ENCODE measurements at places on chromosomes 2 and 18.

DNA sequence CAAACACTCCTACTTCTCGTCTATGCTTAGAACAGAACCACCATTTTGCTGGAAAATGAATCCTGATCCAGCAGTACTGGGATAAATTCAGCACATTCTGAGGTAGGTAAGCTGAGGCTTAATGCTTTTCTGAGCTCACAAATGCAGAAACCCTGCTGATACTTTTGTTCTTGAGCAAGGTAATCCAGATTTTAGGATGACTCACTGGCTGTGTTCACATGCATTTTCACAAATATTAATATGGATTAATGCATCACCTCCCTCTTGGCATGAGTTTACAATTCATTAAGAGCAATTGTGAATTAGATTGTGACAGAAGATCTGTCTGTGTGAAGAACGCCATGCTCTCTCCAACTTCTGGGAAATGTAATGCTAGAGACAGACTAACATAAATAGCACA, 42.2 kb downstream of the RAD51AP2 start:
- no peak for DNase-seq

DNA sequence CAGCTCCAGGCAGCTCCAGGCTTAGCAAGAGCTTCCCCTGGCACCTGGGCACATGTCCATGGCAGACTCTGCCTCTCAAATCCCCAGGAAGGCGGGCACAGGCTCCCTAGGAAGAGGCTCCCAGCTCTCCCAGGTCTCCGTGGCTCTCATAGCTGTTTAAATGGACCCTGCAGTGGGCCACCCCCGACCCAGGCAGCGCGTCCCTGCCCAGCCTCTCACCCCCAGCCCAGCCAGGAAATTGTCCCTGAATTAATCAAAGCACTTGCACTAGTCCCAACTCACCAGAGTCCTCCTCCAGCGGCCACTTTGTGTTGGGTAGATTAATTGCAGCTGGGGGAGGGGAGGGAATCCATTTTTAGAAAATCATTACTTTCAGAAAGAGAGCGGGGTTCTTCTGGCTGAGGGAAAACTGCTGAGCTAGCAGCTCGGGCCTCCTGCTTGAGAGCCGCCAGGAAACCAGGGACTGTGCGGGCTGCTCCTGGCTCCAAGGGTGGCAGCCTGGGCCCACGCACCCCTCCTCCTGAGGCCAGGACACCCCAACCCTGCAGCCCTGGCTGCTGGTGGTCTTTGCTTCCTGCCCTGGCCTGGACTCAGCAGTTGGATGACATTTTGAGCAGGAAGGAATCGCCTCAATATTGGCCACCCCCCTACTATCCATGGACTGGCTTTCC, 36.0 kb downstream of the SMAD7 start:
- no peak for DNase-seq

GRCh38 chr2:128726911-128727310, 408.2 kb upstream of the HS6ST1 start:
- DNase-seq, result no peak

DNA sequence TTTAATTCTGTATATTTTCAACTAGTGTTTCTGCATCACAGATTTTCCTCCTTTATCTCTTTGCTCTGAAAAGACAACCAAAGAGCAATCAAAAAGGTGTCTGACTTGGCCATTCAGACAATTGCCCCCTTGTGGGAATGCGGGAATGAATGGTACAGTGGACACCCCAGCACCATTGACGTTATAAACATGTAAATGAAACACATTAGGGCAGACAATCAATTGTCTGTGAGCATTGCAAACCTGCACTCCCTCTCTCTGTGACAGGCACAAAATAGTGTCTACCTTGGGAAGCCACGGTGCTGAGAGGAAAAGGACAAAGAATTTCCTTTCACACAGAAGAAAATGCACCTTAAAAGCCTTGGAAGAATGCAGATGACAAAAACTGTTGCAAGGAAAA, 8.0 kb downstream of the ZEB2 start:
- DNase-seq, result no peak

DNA sequence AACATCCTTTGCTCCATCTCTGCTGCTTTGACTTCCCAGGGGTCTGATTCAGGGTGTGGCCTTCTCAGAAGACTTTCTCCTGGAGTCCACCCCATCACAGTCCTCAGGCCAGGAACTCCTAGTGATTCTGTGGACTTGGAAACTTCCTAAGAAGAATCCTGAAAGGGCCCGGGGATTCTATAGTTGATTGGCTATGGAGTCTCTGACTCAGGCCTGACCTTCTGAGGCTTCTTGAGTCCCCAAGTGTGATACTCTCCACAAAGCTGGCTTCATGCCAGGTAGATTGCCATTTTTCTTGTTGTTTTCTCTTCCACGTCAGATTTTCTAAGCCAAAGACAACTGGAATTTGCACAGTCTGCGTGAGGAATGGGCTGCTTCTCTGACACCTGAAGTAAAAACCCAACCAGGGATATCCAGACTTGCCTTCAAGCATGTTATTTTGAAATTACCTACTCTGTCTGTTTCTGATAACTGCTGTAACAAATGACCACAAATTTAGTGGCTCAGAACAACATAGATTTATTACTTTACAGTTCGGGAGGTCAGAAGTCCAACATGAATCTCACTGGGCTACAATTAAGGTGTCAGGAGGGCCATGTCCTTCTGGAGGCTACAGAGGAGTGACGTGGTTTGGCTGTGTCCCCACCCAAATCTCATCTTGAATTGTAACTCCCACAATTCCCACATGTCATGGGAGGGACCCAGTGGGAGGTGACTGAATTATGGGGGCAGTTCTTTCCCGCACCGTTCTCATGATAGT, 69.3 kb downstream of the ALPK2 start:
- DNase-seq, result no peak

DNA sequence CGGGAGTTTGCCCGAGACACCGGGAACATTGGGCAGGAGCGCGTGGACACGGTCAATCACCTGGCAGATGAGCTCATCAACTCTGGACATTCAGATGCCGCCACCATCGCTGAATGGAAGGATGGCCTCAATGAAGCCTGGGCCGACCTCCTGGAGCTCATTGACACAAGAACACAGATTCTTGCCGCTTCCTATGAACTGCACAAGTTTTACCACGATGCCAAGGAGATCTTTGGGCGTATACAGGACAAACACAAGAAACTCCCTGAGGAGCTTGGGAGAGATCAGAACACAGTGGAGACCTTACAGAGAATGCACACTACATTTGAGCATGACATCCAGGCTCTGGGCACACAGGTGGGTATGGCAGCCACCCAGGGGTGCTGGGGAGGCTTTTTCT, 73.8 kb upstream of the EML6 start:
- no peak for DNase-seq

GRCh38 chr18:50138181-50139064, 56.5 kb downstream of the MYO5B start:
- DNase-seq, result no peak

GRCh38 chr2:160258492-160258805, 58.4 kb upstream of the ITGB6 start:
- no peak for DNase-seq

DNA sequence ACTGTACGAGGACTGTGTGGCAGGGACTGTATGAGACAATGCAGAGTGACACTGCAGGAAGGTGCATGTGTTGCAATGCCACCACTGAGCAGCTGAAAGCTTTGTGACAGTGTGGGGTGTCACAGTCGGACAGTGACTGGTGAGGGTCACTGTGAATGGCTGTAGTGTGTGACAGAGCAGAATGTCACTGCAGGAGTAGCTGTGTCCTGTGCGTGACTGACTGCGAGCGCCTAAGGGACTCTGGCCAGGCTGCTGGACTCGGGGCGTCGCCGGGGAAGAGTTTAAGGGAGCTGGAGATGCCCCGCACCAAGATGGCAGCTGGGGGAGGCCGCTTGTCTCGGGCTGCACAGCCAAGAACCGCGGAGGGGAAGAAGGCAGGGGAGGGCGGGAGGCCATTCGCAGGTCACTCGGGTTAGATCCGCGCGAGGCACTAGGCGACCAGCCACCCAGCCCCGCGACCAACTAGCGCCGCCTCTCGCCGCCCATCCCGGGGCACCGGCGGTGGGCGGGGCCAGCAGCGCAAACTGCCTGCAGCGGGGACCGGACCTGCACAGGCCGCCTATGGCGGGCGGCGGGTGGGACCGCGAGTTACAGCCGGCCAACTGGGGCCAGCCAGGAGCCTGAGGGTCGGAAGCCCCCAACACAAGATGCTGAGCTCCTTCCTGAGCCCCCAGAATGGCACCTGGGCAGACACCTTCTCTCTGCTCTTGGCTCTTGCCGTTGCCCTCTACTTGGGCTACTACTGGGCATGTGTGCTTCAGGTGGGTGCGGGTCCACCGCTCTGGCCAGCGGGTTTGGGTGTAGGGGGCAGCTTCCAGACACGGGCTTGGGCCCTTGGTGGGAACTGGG, at the start of gene ABHD1:
ABHD1 (plus strand) TSS at position 514 of the 849 bp plus-strand sequence; CDS start at position 648, 134 bp downstream.
- DNase-seq, result peak; percentile 44

- no peak for DNase-seq
Observed at GRCh38 chr2:178142274-178143065, 30.2 kb downstream of the RBM45 start.

DNA sequence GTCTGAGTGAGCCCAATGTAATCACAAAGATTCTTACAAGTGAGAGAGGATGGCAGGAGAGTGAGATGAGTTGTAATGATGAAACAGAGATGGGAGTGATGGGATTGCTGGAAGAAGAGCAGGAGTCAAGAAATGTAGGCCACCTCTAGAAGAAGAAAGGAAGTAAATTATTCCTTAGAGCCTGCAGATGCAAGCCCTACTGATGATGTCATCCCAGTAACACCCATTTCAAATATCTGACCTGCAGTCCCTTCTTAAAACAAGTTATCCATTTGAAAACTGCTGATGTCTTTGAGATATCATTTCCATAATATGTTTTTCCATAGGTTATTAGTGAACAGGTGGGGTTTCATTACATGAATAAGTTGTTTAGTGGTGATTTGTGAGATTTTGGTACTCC, 888.0 kb upstream of the SLC39A10 start:
- DNase-seq, result no peak

Measured in D721Med (cell line).